ENCODE measurements at places on chromosomes 13 and 19.

- no peak for DNase-seq
These were observed 161.6 kb downstream of the FLT1 start for GRCh38 chr13:28333204-28333881.

GRCh38 chr19:44587963-44588770 is 25.2 kb upstream of the IGSF23 start:
- no peak for DNase-seq

DNA sequence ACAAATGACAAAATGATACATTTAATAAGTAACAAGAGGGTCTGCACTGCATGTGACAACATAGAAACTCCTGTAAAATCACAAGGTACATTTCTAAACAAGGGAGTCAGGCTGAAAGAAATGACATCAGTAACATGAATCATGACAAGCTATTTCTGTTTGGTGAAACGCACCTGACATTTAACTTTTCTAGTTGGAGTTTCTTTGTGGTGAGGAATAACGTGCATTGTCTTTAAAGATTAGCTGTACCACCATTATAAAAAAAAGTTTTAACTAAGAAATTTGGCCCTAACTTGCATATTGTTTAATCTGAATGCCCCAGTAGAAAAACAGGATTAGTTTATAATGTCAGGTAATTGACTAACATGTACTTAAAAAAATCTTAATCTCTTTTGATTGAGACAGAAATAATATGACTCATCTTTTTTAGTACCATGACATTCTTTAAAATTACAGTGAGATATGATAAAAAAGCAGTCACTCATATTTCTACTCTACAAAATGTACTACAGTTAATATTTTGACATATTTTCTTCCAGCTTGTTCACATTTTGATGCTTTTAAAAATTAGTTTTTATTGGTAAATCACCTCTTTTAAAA is 418.2 kb downstream of the KLF12 start:
- DNase-seq, result no peak

GRCh38 chr19:33266974-33267484 is 35.3 kb downstream of the CEBPA start:
- DNase-seq, result no peak

GRCh38 chr19:29548483-29549085 is 22.8 kb downstream of the VSTM2B start:
- DNase-seq, result no peak

- DNase-seq, result peak; percentile 66
These were observed 2.2 kb downstream of the FLT3LG start for GRCh38 chr19:49475995-49476880.

- DNase-seq, result no peak
These were observed 4.2 kb upstream of the ZNF486 start for GRCh38 chr19:20162821-20163220.

GRCh38 chr19:7852851-7853769 is 21.1 kb downstream of the PRR36 start:
- DNase-seq, result peak; percentile 51

DNA sequence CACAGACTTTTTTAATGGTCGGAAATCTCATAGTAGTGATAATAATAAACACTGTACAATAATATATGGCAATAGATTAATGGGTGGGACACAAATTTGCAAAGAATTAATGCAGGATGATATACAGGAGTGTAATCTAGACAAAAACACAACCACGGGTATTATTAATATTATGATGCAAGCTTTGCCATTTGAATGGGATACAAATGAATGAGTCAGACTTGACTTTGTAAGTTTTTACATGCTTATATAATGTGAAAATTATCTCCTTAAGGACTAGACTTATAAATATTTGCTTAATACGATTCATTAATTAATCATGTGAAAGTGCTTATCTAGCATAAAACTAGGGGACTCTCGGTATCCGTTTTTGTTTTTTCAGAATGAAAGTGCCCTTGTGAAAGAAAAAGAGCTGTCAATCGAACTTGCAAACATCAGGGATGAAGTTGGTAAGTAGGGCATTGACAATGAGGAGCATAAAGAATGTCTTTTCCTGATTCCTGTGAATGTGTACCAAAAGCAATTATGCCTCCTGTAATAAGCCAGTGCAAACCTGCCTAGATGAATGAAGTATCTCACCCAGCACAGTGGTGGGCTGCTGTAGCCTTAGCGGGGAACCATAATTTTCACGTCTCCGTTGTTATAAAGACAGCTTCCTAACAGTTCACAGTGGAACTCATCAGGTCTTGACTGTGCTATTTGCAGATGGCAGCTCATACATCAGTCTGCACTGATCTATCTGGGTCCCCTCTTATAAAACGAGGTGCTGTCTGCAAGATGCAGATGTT is 155.7 kb downstream of the SLC7A1 start:
- no peak for DNase-seq

- no peak for DNase-seq
These were observed 32.7 kb upstream of the DCLK1 start for GRCh38 chr13:36163809-36164308.

- DNase-seq, result no peak
These were observed 3.9 kb downstream of the SLC25A41 start for GRCh38 chr19:6429419-6430221.

DNA sequence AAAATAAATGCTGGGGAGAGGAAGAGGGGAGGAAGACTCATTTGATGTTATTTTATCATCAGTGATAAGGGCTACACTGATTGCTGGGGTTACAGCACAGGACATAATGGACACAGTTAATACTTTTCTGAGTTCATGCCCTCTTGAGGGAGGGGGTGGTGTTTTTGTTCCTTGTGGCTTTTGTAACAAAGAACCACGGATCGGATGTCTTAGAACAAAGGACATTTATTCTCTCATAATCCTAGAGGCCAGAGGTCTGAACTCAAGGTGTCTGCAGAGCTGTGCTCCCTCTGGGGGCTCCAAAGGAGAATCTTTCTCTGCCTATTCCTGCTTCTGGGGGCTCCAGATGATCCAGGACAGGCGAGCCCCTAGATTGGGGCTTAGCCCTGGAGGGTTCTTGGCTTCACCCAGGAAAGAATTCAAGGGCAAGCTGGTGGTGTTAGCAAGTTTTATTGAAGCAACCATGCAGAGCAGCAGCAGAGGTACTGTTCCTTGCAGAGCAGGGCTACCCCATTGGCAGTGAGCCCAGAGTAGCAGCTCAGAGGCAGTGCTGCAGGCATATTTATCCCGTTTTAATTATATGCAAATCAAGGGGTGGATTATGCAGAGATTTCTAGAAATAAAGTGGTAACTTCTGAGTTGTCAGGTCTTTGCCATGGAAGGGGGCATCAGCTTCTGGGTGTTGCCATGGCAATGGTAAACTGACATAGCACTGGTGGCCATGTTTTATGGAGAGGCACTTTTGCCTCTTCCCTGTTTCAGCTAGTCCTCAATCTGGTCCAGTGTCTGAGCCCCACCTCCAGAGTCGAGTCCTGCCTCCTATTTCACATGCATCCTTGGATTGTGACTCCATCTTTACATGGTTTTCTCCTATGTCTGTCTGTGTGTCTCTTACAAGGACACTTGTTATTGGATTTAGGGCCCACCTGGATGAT is 18.0 kb downstream of the VAV1 start:
- no peak for DNase-seq

GRCh38 chr19:2623798-2624197 is 78.7 kb downstream of the GNG7 start:
- no peak for DNase-seq

GRCh38 chr19:17530586-17530985 is 19.1 kb downstream of the PGLS start:
- no peak for DNase-seq

GRCh38 chr19:43662487-43662886 is 7.5 kb downstream of the PLAUR start:
- DNase-seq, result no peak

DNA sequence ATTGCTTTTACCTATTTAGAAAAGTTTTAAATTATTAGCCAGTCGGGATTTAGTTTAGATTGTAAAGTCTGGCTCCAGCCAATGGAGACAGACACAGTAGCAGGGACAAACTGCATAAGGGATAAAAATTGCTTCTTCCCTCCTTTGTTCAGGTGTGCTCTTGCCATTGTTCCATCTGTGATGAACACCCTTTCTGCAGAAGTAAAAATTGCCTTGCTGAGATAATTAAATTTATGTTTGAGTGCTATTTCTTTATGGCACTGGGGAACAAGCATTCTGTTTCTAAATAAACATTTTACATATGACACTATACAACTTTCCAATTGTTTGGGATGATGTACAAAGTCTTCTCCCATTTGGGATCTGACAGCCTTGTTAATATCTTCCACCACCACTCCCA is 18.0 kb downstream of the OR7C2 start:
- no peak for DNase-seq

DNA sequence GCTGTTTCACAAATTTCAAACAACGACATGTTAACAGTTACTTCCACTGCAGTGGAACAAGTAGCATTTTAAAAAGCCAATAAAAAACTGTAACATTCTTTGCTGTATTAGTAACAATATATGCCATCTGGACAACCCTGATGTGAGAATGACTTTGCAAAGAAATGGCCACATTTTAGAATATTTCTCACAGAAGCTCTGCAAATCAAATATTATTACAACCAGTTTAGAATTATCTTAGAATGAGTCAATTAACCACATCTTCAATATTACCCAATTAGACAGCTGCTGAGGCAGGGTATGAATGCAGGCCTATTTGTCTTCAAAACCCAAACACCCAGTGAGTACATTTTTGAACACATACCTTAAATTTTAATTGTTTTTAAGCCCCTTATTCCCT is 3.2 kb downstream of the ZNF699 start:
- no peak for DNase-seq

GRCh38 chr19:10712045-10712444 is 5.8 kb upstream of the DNM2 start:
- DNase-seq, result no peak

- DNase-seq, result peak; percentile 75
These were observed 20.1 kb downstream of the WTIP start for GRCh38 chr19:34501339-34502320.

- DNase-seq, result no peak
These were observed 125.2 kb downstream of the ATP11A start for GRCh38 chr13:112814905-112815585.

DNA sequence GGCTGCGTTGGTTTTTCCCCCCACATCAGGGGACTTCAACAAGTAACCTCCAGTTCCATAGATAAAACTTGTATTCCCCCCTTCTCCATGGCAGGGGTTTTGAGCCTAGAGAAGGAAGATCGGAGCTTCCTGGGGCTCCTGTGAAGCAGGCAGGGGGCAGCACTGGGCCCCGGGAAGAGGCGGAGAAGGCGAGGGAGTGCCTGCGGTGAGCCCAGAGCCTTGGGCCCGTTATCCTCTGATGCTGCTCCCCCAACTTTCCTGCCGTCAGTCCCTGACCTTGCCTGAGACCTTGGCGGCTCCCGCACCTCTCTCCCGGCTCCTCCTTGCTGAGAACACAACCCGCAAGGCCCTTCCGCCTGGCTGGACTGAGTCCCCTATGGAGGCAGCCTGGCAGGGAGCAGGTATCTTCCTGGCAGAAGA is 2.5 kb downstream of the LIPE start:
- no peak for DNase-seq

GRCh38 chr13:42354241-42355091 is 82.5 kb downstream of the AKAP11 start:
- no peak for DNase-seq

DNA sequence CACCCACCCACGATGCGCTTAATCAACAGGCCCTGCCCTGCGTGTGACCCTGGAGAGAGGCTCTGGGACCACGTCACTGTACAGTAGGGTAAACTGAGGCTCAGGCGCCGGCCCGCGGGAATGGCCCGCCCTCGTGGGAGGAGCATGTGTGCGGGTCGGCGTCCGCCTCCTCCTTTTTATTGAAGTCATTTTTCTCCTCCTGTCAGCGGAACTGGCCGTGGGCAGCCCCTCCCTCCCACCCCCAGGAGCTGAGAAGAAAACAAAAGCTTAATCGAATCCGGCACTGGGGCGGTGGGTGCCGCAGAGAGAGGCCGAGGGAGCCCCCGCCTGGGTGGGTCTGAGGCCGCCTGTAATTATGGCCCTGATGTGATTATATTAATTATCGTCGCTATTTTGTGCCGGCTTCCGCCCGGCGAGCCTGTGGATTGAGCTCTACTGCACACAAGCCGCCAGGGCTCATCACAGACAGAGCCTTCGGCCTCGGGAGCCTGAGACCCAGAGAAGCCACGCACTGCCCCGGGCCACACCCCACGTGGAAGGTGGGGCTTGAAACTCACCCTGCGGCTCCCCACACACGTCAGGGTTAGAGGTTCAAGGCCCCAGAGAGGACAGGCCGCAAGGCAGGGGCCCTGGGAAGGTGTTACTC is 7.0 kb downstream of the C2CD4C start:
- DNase-seq, result no peak

- no peak for DNase-seq
These were observed 2.5 kb downstream of the GRTP1 start for GRCh38 chr13:113361406-113361805.

GRCh38 chr19:39852882-39853281 is 6.7 kb upstream of the FBL start:
- no peak for DNase-seq

GRCh38 chr13:73599232-73600128 is 534.7 kb downstream of the KLF12 start:
- no peak for DNase-seq

- DNase-seq, result no peak
These were observed 311.3 kb downstream of the LMO7 start for GRCh38 chr13:75947448-75947847.

DNA sequence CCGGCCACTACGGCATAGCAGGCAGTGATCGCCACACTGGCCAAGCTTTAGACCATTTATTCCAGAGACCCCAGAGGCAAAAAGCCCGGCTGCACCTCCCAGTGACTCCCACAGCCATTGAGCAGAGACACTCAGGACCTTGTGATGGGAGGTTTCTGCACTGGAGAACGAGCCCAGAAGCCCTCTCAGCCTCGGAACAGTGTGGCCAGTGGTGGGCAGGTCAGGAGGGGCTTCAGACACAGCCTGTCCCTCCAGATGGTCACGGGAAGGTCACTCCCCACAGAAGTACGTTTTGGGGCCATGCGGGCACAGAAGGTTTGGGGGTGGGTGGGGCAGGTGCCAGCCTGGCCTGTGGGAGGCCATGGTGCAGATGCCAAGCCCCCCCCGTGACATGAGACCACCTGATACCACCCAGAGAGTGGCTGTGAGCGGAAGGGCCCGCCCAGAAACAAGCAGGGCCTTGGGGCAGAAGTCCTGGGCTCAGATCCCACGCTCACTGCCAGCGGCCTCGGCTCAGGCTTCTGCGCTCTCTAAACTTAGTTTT is 599 bp upstream of the F10 start:
- DNase-seq, result no peak

DNA sequence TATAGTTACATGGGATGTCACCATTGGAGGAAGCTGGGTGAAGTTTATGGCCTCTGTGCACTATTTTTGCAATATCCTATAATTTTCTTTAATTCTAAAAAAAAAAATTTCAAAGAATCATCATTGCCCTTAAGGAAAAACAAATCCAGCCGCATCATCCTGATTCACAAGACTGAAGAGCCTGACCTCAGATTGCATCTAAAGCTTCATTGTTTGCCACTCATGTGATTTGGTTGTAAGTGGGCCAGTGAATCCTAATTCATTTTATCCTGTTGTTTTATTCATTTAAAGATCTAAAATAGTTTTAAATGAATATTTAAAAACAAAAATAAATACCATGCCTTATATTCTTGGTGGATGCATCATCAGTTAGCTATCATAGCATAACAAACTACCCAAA is 504.5 kb downstream of the TBC1D4 start:
- no peak for DNase-seq

- peak; percentile 63 for DNase-seq
These were observed 25.9 kb downstream of the GRIN2D start for GRCh38 chr19:48419158-48419920.

Measured in activated T-helper 9 cell treated with anti-CD3 and anti-CD28 coated beads, Interleukin-2, amount 50 U/mL, for 16 hours (primary cell).